Kidney tubule cell (primary cell): ENCODE measurements at places on chromosomes 2 and 18.
A peak's percentile ranks its signal among the peaks of the same experiment; 100 is the strongest.

DNA sequence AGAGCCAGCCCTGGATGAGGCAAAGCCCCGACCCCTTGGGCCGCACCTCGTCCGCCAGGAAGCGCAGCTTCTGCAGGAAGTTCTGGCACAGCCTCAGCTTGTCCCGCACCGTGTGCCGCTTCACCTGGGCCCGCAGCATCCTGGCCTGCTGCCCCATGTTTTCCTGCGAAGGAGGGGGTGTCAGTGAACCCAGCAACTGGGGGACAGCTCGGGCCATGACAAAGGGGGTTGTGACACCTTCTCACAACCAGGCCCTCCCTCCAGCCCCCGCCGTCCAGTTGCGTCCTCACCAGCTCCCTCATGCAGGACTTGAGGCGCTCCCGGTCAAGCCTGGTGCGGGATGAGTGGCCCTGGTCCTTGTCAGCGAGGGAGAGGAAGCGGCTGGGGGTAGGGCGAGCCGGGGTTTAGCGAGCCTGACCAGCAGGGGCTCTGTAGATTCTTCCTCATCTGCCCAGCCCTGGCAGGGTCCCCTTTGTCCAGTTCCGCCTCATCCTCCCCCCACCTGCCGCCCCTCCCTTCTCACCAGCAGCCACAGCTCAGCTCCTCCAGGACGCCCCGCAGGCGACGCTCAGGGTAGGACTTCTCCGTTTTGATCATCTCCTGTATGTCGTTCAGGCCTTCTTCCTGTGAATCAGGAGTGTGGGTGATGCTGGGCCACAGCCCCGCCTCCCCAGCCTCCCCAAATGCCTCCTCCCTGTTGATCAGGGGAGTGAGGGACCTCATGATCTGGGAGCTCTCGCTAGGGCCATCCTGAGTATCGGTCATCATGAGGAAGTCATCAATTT, 606 bp downstream of the OTOF start:
- DNase-seq = no peak

GRCh38 chr2:26672112-26672817, 20.3 kb upstream of the KCNK3 start:
- no peak for DNase-seq

DNA sequence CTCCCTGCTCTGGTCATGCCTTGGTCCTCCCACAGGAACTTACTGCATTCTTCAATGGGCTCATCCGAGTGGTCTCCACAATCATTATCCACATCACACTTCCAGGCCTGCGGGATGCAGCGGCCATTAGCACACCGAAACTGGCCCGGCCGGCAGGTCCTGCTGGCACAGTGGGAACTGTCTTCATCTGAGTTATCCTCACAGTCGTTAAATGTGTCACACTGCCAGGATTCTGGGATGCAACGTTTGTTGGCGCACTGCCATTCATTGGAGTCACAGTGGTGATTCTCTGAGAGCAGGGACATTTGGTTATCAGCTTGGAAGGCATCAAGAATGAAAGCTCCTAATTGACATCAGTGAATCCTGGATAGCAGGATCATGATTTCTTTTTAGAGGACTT, 104.5 kb downstream of the DHRS9 start:
- no peak for DNase-seq

- DNase-seq = no peak
Measured at GRCh38 chr2:240819126-240819857, 727 bp downstream of the KIF1A start.

- peak; percentile 89 for DNase-seq
Measured at GRCh38 chr18:74419761-74420160, 37.3 kb downstream of the DIPK1C start.

GRCh38 chr2:110971811-110972210, 148.9 kb upstream of the BCL2L11 start:
- no peak for DNase-seq

DNA sequence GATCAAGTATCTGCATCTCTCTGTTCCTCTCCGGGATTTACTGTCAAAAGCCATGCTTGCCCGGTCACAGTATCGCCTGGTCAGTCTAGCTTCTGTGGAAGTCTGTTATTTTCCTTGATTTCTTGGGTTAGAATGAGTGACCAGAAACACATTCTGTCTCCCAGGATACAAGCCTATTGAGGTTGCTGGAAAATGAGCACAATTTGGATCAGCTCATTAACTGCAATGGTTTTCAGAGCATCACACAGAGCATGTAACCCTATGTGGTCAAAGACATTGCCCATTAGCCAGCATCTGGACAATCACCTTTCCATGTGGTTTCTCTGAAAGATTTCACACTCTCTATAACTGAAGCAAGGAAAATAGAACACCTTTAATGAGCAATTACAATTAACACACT, 124.2 kb upstream of the FAM98A start:
- DNase-seq = no peak

DNA sequence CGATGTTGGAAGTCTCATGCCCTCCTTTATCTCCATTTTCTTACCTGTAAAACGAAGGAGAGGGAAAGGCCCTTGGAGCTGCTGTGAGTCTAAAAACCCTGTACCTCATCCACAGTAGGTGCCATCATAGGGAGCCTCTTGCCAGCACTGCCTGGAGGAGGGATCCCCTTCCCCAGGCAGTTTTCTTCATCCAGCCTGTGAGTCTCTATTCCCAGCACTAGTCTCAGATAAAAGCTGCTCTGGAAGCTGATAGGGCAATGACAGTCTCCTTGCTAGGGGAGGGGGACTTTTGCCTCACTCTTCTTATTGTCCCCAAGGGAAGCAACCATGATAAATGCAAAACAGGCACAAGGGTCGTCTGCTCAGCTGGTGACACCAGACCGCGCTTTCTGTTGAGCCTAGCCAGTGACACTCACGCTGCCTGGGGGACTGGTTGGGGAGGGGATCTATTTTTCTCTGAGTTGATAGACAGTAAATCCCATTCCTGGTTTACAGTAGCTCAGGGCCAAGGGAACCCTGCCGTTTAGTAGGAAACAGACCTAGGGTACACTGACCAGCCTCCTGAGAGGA, 139.5 kb upstream of the NABP1 start:
- no peak for DNase-seq

- DNase-seq = no peak
Measured at GRCh38 chr2:11480859-11481258, 14.9 kb upstream of the E2F6 start.

DNA sequence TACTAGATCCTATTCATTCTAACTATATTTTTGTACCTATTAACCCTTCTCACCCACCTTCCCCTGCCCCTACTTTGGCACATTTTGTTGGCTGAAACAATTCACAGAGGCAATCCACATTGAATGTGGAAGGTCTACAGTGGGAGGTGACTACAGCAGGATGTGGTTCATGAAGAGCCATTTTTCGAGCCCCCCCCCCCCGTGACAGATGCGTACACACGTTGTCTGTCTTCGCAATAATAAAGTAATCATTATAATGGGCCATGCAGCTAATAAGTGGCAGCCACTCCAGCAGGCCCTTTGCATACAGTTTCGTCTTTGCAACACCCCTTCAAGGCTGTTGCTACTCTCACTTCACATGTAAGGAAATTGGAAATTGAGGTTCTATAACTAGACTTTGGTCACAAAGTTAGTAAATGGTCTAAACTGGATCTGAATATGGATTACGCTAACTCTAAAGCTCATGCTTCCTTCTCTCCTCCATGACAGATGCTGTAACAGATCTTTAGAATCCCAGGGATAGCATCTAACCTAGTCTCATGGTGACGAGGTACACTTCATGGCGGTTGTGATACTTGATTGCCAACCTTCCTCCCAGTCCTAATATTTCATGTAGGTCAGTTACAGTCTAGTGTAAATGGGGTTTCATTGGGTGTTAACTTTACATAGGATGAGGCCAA, 176.8 kb downstream of the MYCN start:
- no peak for DNase-seq

GRCh38 chr2:111121028-111121827, 514 bp downstream of the BCL2L11 start:
- peak; percentile 59 for DNase-seq

DNA sequence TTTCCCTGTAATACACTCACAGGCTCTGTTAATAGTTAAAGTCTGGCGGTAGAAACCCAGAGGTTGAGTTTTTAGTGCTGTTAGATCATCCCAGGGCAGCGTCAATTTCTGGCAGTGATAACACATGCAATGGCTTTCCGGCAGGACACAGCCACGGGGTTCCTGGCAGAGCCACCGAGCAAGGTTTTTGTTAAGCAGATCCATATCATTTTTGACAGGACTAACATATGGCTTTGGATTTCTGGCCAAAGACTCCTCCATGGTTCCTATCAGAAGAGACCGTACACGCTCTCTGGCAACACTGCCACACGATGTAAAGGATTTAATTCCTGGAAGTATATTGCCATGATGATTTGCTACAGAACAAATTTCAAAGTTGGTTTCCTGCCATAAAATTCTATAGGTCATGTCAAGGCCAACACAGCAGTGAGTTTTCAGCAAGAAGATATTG, 854.3 kb downstream of the LRRTM4 start:
- DNase-seq = no peak

DNA sequence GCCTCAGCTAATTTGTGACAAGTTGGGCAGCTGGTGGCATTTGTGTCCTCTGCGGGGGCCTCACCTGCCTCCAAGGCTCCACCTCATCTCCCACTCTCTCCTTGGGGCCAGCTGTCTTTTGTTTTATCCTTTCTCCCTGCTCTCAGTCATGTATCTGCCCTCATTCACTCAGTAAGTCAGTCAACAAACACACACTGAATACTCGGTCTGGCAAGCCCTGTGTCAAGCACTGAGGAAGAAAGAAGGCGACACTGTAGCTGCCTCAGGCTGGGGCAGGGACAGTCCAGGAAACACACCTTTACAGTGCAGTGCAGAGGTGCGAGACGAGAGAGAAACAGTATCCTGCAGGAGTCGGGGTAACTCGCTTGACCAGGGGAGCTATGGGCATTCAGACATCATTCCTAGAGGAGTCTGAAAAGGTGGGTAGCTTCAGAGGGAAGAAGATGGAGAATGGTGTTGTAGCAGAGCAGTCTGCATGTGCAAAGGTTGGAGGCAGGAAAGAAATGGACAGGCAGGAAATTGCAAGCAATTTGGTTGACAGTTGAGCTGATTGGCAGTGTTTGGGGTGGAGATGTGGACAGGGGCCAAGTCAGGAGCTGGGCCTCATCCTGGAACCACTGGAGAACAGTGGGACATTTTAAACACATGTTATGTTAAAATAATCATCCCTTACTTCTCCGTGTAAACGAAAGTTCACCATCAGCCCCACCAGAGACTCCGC, 34.9 kb downstream of the SCTR start:
- DNase-seq = no peak

DNA sequence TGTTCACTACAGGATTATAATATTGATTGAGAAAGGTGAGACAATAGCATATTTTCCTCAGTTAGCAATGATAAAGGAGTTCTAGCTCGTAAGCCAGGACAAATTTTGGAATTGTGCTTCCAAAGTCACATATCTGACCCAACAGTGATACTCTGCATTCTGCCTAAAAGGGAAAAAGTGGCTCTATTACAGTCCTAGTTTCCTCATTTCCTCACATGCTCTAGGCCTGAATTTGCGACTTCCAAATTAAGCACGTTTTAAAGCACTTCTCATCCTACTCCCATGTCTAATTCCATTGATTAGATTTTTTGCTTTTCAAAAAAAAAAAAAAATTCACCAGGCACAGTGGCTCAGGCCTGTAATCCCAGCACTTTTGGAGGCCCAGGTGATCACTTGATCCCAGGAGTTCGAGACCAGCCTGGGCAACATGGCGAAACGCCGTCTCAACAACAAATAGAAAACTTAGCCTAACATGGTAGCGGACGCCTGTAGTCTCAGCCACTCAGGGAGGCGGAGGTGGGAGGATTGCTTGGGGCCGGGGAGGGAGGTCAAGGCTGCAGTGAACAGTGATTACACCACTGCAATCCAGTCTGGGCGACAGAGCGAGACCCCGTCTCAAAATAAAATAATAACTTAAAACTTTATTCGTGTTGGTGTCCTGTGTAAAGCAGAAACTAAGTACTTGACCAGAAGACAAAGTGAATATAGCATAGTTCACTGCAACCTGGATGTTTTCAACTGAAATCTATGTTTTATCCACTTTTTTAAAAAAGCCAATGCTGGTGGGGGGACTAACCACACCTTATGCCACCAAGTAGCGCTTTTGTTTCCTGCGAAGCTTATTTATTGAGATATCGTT, 1.5 kb downstream of the ESCO1 start:
- DNase-seq = peak; percentile 27

GRCh38 chr2:232347369-232347768, 31.2 kb upstream of the ALPP start:
- no peak for DNase-seq

- DNase-seq = no peak
Measured at GRCh38 chr2:85892216-85892944, 3.6 kb upstream of the ST3GAL5 start.

GRCh38 chr2:232419245-232420072, 12.8 kb downstream of the ALPG start:
- no peak for DNase-seq

GRCh38 chr2:141522702-141523101, 608.1 kb downstream of the LRP1B start:
- no peak for DNase-seq

- no peak for DNase-seq
Measured at GRCh38 chr2:240386326-240386725, 49.1 kb upstream of the GPC1 start.
